A673 (cell line): ENCODE measurements at places on chromosomes 4 and X. TPM values are rescaled to one million over a fixed set of nuclear protein-coding genes. Genes with fewer than 3 reads are reported as not detected.

Gene GAB3
- 0.09 and 0.31 TPM in 2 replicates for total RNA-seq

Gene KDM6A
- 37.0 and 40.9 TPM in 2 replicates for total RNA-seq

GRCh38 chrX:79270401-79270800 lies 96.7 kb downstream of the ITM2A start:
- no peaks in the 10 kb centered on the region for H3K36me3 ChIP-seq
- H3K4me1 ChIP-seq = peaks cover 50% of the 10 kb centered on the region
- no peaks in the 10 kb centered on the region for H3K27me3 ChIP-seq
- peak overlapping the region; percentile 90 for H3K27ac ChIP-seq
- no peak overlapping the region for H3K4me3 ChIP-seq
- peak; percentile 92 for DNase-seq

GRCh38 chr4:117357437-117357836 lies 272.1 kb upstream of the TRAM1L1 start:
- H3K4me3 ChIP-seq = no peak overlapping the region
- H3K4me1 ChIP-seq = no peaks in the 10 kb centered on the region
- H3K36me3 ChIP-seq = no peaks in the 10 kb centered on the region
- no peaks in the 10 kb centered on the region for H3K27me3 ChIP-seq

GRCh38 chrX:41688156-41688555 lies 617 bp upstream of the GPR34 start:
- no peak overlapping the region for H3K27ac ChIP-seq
- H3K36me3 ChIP-seq = no peaks in the 10 kb centered on the region
- no peak for DNase-seq
- H3K4me3 ChIP-seq = no peak overlapping the region
- peaks cover 5% of the 10 kb centered on the region for H3K4me1 ChIP-seq
- H3K27me3 ChIP-seq = no peaks in the 10 kb centered on the region
